Stimulated activated CD4-positive, alpha-beta T cell treated with anti-CD3 and anti-CD28 coated beads, Interleukin-1b, Interleukin-23, amount 100 ng/mL, for 1 hour (primary cell): ENCODE measurements at places on chromosomes 4 and X.

DNA sequence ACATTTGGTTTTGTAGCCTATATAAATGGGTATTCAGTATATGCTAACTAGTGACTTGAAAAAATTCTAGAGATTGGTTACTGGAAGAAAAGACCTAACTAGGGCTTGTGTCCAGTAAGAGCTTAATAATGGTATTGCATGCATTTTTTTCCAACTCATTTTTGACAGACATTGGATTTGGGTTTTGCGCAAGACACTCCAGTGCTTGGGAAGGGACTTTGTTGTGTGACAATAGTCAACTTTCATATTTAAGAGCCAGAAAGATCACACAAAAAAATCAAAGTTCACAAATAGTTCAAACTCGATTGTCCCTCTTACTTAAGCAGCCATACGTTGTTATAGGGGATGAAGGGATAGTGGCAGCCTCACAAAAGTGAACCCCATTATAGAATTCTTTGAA lies 1.2 kb upstream of the HSD17B11 start:
- DNase-seq, result no peak

DNA sequence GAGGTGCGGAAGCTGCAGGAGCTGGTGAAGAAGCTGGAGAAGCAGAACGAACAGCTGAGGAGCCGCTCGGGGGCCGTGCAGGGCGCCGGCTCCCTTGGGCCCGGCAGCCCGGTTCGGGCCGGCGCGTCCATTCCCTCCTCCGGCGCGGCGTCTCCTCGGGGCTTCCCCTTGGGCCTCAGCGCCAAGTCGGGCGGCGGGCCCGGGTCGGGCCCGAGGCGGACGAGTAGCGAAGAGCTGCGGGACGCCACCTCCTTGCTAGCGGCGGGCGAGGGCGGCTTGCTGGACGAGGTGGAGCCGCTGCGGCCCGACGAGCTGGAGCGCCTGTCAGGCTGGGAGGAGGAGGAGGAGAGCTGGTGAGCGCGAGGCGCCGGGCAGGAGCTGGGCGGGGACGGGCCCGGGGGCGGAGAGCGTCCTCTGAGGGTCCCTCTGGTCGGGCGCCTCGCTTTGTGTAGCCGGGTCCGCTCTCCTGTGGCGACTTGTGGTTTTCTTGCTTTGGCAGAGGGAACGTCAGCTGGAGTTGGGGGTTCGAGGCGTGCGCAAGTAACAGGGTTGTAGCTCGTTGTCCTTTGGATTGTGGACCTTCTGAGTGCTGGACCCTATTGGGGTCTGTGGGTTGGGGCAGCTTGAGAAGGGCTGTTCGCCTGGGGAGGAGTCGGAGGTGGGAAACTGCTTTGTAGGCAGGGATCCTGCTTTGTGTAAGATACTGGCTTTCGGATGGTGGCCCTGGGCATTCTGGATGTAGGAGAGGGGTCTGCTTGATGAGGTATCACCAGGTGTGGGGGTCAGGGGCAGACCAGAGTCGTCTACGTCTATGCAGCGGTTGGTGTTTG lies 662 bp downstream of the SLAIN2 start:
- peak; percentile 21 for DNase-seq

- DNase-seq, result no peak
Observed at GRCh38 chr4:136395212-136395722, 1137.0 kb downstream of the PCDH18 start.

DNA sequence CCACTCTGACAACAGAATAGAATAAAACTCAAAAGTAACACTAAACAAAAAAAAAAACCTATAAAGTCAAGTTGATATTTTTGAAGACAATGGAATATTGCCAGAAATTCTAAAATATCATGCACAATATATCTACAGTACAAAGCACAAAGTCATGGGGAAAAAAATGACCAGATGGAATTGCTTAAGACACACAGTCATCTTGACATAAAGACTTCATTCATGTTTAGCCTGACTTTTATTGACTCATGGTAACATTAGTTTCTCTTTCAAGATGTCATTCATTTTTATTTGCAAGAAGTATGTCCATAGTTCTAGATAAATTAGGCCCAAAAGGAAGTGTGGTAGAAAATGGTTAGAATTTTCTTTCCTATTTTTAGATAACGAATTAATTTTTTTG lies 259.1 kb downstream of the CAMK2D start:
- no peak for DNase-seq

DNA sequence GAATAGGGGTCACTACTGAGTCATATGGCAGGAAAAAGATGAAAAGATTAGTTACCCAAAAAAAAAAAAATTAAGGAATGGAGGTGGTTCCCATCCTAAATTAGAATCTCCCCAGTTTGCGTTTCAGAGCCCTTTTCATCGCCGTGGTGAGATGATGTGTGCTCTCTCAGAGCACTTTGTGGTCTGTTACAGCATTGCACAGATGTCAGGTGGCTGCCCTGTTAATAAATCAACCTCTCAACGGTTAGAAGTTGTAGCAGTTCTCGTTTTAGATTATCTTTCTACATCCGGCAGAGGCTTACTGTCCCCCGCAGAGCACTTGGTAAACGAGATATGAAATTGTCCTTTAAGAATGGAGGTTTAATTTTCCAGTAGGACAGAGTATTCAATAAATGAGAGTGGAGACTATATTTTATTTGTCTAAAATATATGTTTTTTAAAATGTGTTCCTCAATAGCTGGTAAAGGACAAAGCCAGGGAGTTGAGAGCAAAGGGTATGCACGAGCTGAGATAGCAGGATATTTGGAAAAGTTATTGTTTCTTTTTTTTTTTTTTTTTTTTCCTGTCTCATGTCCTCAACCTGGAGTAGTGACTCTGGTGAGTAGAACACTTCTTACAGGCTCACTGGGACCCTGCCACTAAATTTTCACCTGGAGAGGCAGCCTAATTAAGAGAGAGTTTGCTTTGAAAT lies 26.9 kb downstream of the AFF1 start:
- DNase-seq, result no peak

GRCh38 chr4:8760561-8760960 lies 111.1 kb downstream of the HMX1 start:
- DNase-seq, result no peak

- DNase-seq, result no peak
Observed at GRCh38 chr4:81814987-81815541, 343.4 kb upstream of the RASGEF1B start.

- DNase-seq, result no peak
Observed at GRCh38 chr4:172983014-172983413, 185.6 kb upstream of the GALNT7 start.

GRCh38 chr4:137707626-137708025 lies 175.3 kb upstream of the PCDH18 start:
- DNase-seq, result no peak

DNA sequence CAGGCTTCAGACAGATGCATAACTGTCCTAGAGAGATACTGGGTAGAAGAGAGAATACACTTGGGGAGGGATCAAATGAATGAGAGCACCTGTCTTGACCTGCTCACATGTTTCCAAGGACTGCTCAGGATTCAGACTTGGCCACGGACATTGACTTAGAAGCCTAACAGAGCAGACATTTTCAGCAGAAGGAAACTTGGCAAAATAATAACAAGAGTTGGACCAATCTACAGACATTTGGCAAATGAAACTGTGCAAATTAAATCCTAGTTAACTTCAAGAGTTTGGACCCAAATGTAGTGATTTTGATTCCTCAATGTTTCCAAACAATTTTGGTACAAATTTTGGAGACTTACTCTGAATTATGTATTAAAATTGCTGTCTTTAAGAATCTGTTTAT lies 223.9 kb downstream of the CAMK2D start:
- DNase-seq, result no peak

DNA sequence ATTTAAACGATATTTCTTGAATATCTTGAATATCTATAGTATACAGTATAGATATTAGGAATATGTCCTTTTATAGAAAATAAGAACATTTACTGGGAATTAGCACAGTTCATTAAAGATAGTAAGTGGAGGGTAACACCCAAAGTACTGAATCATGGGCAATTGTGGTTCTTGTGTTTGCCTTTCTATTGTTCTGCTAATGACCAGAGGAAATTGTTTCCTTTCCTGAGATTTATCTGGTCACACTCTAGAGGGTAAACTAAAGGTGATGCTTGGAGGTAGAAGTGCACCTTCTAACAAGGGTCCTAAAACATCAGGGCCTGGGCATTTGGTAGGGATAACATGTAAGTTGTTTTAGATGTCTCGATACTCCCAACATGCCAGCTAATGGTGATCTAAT lies 241.3 kb upstream of the SFRP2 start:
- DNase-seq, result no peak

GRCh38 chr4:157221895-157222770 lies 1.6 kb downstream of the GRIA2 start:
- no peak for DNase-seq

DNA sequence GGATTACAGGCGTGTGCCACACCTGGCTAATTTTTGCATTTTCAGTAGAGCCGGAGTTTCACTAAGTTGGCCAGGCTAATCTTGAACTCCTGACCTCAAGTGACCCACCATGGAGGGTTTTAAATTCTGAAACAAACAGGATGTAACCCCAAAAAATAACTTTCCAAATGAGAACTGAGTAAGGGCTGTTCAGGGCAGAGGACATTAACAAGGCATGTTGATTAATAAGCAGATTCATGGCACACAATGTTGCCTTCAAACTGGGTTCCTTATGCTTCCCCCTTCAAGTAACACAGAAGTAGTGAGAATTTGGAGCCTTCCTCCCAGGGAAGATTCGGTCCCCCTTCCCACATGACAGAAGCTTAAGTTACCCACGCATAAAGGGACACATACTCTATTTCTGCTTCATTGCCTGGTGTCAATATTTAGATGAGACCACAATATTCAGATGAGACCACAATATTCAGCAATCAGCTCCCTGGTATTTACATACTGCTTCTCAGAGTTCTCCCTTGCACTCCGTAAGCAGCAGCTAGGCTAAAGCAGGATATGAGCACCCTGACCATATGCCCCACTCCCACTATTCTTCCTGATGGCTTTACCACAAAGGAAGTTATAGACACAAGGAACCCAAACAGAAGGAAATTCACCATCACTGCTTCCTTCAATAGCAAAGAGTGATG lies 21.4 kb downstream of the GRSF1 start:
- no peak for DNase-seq

- no peak for DNase-seq
Observed at GRCh38 chrX:154991039-154991438, 31.5 kb downstream of the F8 start.

GRCh38 chr4:109276482-109277095 lies 25.9 kb downstream of the COL25A1 start:
- no peak for DNase-seq

- no peak for DNase-seq
Observed at GRCh38 chrX:28127662-28128061, 146.4 kb upstream of the DCAF8L1 start.

DNA sequence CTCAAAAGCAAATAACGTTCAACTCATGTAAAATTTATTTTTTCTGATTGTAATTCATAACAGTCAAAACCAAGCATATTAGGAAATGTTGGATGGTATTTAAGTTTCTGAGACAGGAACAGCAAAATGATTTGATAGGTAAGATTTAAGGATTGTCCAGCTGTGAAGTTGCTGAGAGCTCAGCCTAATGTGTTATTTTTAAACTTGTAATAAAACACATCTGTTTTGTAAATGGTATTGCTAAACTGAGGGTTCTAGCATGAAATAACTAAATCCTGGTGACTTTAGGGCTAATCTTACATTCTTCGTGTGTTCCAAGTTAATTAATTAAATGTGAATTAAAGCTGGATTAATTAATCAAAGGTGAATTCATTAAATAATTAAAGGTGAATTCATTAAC lies 13.3 kb downstream of the TLR10 start:
- DNase-seq, result no peak

DNA sequence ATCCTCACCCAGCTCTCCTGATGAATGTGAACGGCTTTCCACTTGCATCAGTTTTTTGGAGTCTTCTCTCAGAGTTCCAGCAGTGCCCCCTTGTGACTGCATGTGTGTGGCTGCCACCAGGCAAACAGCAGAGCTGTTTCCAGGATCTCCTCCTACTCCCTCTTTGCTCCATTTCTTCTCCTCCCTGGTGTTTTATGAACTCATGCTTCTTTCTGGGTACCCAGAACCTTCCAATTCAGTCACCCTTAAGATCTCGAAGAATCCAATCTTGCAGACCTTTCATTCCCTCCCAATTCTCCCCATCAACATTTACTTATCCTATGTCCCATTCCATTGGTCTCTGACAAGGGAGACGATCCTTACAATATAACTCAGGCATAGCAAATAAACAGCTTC lies 6.8 kb upstream of the TCEANC start:
- no peak for DNase-seq

DNA sequence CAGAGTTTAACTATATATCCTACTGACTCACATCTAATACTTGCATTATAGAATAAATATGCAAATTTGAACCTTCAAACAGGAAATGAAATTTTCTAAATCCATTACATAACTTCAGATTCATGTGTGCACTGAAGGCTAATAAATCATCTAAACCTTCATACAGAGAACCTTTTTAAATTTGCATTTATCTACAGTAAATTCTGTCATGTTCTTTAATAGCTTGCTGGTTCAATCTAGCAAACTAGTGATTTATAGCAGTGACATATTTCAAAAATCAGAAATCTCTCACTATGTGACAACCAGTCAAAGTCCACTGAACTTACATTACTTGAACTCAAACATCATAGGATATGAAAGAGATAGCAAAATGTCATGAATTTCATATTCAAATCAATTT lies 65.1 kb downstream of the LRBA start:
- no peak for DNase-seq

DNA sequence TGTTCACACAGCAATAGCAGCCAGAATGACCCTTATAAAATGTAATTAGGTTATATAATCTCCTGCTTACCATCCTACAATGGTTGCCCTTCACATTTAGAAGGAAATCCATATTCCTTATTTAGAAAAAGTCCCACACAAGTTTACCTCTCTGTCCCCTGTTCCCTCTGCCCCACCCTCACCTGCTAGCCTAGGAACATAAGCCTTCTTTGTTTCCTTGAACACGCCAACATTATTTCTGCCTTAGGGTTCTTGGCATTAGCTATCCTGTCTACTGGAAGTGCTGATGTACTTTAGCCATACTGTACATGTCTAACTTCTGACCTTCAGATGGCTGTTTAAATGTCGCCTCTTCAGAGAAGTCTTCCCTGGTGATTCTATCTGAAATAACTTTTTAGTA lies 28.4 kb upstream of the USP53 start:
- DNase-seq, result no peak

DNA sequence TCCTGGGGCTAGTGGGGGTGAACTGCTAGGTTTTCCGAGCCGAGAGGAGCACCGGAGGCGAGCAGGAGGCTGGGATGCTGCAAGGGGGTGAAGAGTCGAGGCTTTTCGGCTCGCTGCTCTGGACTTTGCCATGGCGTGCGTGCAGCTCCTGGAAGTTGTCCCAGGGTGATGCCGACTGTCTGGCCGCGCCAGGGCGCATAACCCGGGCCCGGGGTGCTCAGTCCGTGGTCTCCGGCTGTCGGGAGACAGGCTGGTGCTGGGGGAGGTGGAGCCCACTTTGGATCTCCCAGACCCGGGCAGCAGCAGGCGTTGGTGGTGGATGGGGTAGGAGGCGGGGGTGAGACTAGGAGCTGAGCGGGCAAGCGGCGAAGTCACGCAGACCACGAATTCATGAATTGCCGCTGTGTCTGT lies 793 bp downstream of the GRIA3 start:
- no peak for DNase-seq

GRCh38 chrX:112785344-112785743 lies 55.3 kb downstream of the AMOT start:
- DNase-seq, result no peak
